Left kidney (tissue), 8 donors: ENCODE measurements at places on chromosomes 3 and 15. TPM values are rescaled to one million over a fixed set of nuclear protein-coding genes. Genes with fewer than 3 reads are reported as not detected.

DNA sequence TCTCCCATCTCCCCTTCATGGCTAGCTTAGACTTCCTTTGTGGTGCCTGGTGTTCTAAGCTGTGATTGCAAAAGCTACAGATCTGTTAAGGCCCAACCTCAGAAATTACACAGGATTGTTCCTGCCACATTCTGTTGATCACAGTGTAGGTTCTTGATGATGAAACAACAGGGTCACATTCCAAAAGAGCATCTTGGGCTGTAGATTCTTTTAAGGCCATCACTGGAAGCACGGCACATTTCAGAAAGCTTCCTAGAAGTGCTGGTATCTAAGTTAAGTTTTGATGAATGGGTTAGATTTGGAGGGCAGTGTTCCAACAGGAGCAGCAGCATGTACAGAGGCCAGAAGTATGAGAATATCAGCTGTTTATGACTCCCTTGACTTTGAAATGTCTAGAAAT, 107.5 kb upstream of the SKOR1 start:
- no peak for DNase-seq

Gene TF
- polyA plus RNA-seq = 7.9 TPM

- DNase-seq = no peak
Measured at GRCh38 chr3:14200841-14201240, 22.2 kb downstream of the LSM3 start.

DNA sequence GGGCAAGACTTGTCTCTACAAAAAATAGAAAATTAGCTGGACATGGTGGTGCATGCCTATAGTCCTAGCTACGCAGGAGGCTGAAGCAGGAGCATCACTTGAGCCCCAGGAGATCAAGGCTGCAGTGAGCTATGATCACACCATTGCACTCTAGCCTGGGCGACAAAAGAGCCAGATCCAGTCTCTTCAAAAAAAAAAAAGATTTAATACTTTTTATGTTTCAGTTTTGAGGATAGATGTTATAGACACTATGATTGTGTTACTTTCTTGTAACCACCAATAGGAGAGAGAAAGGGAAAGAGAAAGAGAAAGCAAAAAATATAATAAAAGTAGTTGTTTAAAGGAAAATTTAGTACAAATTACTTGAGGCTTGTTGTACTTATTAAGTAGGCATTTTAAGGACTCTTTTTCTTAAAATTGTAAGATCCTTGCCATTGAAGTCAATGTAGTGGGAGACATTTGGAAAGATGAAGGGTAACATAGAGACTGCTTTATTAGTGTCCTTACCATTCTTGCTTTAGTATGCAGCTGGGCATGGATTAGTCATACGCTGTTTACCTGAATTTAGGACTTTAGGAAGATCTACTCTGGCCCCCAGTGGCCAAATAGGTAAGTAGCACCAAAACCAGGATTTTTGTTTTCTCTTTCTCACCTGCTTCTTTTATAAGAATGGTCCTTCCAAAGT, 35.1 kb upstream of the ZDHHC23 start:
- peak; percentile 46 for DNase-seq

Gene GUCA1C
- polyA plus RNA-seq = 0.52 TPM

Gene P2RY14
- 0.57 TPM for polyA plus RNA-seq

DNA sequence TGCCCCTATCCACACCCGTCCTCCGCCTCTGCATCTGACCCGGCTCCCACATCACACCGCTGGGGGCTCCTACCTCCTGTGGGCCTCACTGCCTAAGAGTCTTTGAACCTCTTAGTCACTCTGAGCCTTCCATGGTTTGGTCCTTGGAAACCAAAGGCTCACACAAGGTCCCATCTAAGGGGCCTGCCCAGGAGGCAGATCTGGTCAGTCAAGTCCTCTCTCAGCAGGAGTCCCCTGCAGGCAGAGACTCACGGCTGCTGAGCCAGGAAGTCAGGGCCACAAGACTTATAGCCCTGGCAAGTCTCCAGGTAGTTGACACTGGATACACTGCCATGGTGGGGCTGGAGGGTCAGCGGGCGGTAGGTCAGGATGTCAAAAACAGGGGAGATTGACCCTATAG, 31.2 kb upstream of the ALDH1L1 start:
- DNase-seq = no peak

GRCh38 chr3:129345971-129346370, 67.3 kb downstream of the HMCES start:
- no peak for DNase-seq

GRCh38 chr3:23202203-23202920, 765 bp upstream of the UBE2E2 start:
- no peak for DNase-seq

Gene SLC41A3
- polyA plus RNA-seq = 72.0 TPM

- no peak for DNase-seq
Measured at GRCh38 chr3:13951184-13951583, 71.3 kb upstream of the WNT7A start.

- DNase-seq = no peak
Measured at GRCh38 chr3:196440696-196441095, 8.5 kb upstream of the UBXN7 start.

Gene ITPKA
- 0.52 TPM for polyA plus RNA-seq

DNA sequence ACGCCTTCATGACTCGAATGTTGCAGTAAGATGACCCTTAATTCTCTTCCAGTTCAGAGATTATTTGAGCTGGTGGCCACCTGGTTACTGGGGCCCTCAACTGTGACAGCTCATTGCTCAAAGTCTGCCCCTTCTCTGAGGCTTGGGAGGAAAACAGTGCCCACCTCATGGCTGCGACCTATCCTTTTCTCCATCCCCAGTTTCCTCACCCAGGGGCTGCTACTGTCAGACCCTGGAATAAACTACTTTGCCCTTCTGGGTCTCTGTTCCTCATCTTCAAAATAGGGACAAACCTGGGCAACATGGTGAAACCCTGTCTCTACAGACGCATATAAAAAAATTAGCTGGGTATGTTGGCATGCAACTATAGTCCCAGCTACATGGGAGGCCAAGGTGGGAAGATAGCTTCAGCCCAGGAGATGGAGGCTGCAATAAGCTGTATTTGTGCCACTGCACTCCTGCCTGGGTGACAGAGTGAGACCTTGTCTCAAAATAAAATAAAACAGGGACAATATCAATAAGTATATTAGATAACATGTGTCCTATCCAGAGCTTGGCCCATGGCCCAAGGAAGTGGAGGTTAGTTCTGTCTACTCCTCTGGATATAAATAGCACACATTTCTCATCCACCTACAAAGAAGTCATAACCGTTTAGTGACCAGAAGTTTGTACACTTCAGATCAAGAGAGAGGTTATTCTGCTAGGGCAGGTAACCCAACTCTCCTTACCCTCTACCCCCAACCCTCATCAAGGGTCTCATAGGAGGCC, 2.2 kb upstream of the RASL12 start:
- DNase-seq = no peak

DNA sequence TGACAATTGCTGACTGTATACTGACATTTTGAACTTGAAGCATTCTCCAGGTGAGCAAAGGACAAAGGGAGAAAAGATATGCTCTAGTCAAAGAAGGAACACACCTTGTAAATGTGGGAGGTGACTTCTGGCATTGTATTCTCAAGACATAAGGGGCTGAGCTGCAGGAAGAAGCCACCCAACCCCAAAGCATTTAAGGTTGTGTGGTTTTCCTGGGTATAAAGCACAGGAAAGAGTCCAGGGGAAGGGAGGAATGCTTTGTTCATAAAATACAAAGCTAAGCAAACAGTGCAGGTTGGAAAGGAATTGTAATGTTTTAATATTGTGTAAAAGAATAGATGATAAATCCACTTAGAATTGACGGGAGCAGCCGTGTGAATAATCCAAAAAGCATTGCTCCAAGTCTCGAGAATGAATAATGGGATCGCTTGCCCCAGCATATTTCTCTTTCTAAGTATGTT, 102.4 kb upstream of the LRIG1 start:
- no peak for DNase-seq

- no peak for DNase-seq
Measured at GRCh38 chr3:149415484-149415883, 38.0 kb upstream of the TM4SF1 start.

DNA sequence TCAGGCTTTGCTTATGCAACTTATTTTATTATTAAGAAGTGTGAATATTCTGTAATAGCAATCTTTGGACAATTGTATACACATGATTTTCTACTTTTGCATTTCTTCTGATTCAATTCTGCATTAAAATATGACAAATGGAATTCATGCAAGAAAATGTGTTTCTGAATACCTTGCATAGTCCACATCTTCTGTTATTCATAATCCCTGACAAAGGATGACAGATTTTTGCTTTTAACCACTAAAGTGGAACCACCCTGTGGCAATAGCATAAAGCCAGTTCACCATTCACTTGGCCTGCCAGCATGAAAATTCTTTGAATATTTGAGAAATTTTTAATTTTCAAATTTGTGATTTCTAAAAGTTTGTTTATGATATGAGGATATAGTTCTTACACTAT, 397.0 kb downstream of the ROBO2 start:
- DNase-seq = no peak

- no peak for DNase-seq
Measured at GRCh38 chr3:52120556-52121463, 33.4 kb downstream of the POC1A start.

Gene FGF12
- polyA plus RNA-seq = 7.0 TPM

Gene ZNF662
- polyA plus RNA-seq = 51.6 TPM

DNA sequence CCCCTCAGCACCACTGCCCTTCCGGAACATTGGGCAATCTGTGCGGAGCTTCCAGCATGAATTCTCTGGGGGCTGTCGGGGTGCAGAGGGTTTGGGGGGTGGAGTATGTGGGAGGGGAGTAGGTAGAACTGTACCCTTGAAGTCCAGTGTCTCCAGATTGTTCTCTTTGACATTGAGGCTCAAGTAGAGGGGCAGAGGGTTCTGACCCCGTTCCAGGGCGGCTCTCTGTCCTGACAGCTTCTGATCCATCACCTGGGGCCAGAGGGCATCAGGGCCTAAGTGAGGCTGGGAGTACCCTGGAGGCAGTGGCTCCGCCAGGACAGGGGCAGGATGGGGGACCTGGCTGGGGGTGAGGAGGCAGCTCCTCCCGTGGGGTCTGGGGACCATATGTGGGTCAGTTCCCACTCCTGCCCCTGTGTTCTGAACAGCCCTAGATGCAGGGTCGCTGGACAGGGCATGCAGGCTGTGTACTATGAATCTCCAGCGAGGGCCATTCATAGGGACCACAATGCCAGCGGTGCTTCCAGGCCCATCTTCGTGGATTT, 22.1 kb downstream of the PLA2G4D start:
- no peak for DNase-seq

Gene LMLN
- polyA plus RNA-seq = 13.8 TPM

GRCh38 chr3:88963003-88963402, 144.4 kb upstream of the EPHA3 start:
- no peak for DNase-seq

DNA sequence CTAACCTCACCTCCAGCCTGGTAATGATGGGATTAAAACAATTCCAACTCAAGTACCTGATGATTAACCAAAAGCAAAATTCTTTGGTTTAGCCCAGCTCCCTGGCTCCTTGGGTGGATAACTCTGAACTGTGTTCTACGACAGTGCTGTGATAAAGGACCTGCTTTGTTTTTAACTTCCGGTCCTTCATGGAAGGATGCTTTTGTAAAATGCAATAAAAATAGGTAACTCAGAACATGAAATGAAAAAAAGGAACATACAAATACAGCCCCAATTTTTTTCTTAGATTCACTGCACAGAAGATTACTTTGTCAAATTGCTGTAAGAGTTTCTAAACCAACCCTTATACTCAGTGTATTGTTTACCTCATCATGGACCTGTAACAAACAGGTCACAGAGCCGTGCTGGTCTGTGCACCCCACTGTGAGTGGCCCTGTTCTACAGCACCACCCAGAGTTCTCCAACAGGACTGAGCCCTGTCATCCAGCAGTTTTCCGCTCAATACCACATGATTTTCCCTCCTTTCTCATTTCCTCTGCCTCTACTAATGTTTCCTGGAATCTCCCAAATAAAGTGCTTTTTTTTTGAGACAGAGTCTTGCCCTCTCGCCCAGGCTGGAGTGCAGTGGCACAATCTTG, 4.9 kb upstream of the PCYT1A start:
- DNase-seq = no peak

GRCh38 chr15:80587816-80588456, 107.2 kb upstream of the ABHD17C start:
- DNase-seq = no peak

Gene ITIH1
- polyA plus RNA-seq = not detected

Gene MUSTN1
- polyA plus RNA-seq = 0.38 TPM

GRCh38 chr3:36920884-36921567, 23.8 kb downstream of the TRANK1 start:
- no peak for DNase-seq

Gene PPM1L
- polyA plus RNA-seq = 10.4 TPM

DNA sequence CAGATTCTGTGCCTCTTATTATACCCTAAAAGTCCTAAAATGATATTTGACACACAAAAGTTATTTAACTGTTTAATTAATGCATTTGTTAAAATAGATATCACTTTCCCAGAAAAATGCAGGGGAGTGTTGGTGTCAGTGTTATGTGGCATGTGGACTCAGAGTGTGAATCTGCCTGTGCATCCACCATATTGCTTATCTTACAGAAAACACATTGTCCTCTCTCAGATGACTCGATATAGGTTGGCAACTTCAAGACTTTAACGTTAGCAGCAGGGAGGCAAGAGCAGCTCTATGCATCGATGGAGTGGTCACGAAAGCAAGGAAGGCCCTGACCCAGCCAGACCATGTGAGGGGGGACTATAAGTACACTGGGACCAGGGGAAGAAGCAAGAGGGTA, 165.4 kb upstream of the DCBLD2 start:
- DNase-seq = no peak

- DNase-seq = no peak
Measured at GRCh38 chr3:33091746-33092145, 5.2 kb downstream of the GLB1 start.

DNA sequence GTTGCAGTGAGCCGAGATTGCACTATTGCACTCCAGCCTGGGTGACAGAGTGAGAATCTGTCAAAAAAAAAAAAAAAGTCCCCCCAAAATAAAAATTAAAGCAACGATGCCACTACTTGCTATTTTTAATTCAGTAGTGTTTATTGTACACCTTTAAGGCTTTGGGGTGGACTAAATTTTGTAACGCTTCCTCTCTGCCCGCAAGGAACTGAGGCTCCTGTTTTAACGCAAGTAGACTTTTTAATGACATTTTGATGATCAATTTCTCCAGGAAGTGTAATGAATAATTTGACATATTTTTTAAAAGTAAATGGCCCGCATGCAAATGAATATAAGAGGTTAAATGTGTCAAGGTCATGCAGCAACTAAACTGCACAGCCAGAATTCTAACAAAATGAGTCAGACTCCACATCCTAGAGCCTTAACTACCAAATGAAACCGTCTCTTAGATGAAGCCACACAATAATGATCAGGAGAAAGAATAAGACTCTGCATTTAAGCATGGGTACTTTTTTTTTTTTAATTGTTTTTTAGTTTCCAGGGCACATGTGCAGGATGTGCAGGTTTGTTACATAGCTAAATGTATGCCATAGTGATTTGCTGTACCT, 96.8 kb upstream of the LMOD3 start:
- no peak for DNase-seq

DNA sequence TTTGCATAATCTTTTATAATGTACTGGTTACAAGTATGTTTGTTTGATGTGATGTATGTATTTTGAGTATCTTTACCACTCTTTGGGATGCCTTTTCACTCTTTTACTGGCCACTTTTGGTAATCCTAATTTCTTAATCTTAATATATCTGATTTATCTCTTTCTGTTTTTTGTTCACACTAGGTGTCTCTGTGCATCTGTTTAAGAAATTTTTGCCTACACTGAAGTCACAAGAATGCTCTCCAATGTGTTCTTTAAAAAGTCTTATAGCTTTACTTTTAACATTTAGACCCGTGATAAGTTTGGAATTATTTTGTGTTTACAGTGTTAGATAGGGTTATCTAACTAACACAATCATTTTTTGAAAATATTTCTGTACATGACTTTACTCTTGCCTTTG, 659.1 kb downstream of the SI start:
- no peak for DNase-seq

Gene GOLGA6A
- polyA plus RNA-seq = 0.27 TPM
